CD14-positive monocyte (primary cell): ENCODE measurements at places on chromosomes 16 and 17.
A peak's percentile ranks its signal among the peaks of the same experiment; 100 is the strongest.

DNA sequence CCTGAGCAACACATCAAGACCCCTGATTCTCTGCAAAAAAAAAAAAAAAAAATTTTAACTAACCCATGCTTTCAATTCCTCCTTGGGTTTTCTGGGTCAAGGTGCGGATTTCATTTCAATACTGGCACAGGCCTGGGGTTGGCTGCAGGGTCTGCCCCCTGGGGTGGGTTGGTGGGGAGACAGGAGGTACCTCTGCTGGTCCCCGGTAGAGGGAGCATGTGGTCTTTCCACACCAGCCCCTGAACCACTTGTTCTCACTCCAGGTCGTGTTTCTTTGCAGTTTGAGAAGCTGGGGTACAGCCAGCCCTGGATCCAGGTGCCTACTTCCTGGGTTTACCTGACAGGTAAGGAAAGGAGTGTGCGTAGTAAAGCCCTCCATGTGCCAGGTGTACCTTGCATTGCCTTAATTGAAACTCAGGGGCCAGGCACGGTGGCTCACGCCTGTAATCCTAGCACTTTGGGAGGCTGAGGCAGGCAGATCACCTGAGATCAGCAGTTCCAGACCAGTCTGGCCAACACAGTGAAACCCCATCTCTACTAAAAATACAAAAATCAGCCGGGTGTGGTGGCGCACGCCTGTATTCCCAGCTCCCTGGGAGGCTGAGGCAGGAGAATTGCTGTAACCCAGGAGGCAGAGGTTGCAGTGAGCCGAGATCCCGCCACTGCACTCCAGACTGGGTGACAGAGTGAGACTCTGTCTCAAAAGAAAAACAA, 21.8 kb downstream of the SDR42E2 start:
- no peak overlapping the region for H3K4me3 ChIP-seq
- H3K27me3 ChIP-seq: no peaks in the 10 kb centered on the region
- no peak for DNase-seq
- no peaks in the 10 kb centered on the region for H3K36me3 ChIP-seq
- H3K4me1 ChIP-seq: peaks cover 5% of the 10 kb centered on the region

- peaks cover 12% of the 10 kb centered on the region for H3K27me3 ChIP-seq
- no peak overlapping the region for H3K27ac ChIP-seq
- no peak overlapping the region for H3K4me3 ChIP-seq
- no peak for DNase-seq
These were observed 191.4 kb upstream of the SDK2 start for GRCh38 chr17:73835605-73836004.

DNA sequence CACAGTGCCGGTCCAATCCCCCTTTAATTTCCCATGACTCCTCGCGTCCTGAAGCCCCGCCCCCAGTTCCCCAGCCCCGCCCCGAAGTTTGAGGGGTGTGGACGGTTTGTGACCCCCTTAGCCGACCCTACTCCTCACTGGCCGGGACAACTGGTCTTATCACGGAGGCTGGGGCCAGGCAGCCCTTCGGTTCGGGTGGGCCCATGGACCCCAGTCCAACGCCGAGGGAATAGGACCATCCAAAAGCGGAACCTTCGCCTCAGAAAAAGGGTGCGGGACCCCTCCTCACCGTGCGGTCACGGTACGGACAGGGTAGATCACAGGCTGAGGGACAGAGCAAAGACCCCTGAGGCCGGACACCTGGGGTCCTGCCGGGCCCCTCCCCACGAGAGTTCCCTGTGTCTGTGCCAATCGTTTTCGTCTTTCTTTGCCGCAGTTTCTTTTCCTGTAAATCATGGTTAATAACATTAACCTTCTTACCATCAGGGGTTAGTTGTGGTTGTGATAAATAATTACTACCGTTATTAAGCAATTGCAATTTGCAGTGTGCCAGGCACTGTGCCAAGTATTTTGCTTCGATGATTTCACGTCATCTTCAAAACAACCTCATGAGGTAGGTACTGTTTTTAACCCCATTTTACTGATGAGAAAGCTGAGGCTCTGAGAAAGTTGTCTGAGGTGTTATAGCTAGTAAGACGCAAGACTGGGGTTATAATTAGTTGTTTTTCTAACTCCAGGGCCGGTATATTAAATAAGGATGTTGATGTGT, 543 bp downstream of the TMUB2 start:
- H3K27me3 ChIP-seq: no peaks in the 10 kb centered on the region
- peak overlapping the region; percentile 75 for H3K4me3 ChIP-seq
- DNase-seq: peak; percentile 27
- peak overlapping the region; percentile 92 for H3K27ac ChIP-seq
- H3K36me3 ChIP-seq: peaks cover 36% of the 10 kb centered on the region

- no peak for DNase-seq
- no peak overlapping the region for H3K27ac ChIP-seq
These were observed 165.6 kb downstream of the SNX29 start for GRCh38 chr16:12142157-12142556.

GRCh38 chr17:30117675-30118081, 1.1 kb downstream of the NSRP1 start:
- H3K4me1 ChIP-seq: peaks cover 12% of the 10 kb centered on the region
- no peak for DNase-seq
- peak overlapping the region; percentile 100 for H3K27ac ChIP-seq
- H3K4me3 ChIP-seq: peak overlapping the region; percentile 98
- peaks cover 9% of the 10 kb centered on the region for H3K36me3 ChIP-seq

DNA sequence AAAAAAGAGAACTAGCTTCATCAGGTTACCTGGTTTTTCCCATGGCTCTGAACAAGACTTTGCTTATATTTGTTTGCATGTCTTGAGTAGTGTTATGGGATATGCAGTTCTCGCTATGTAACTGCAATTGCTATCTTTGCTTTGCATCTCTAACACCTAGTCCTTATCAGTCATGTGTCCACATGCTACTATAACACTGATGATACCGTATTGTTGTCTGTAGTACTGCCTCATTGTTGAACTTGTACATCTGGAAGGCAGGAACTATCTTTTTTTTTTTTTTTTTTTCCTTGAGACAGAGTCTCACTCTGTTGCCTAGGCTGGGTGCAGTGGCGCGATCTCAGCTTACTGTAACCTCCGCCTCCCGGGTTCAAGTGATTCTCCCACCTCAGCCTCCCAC, 2.5 kb downstream of the PSME3 start:
- no peak overlapping the region for H3K4me3 ChIP-seq
- no peaks in the 10 kb centered on the region for H3K27me3 ChIP-seq
- peaks cover 32% of the 10 kb centered on the region for H3K4me1 ChIP-seq
- DNase-seq: no peak
- H3K36me3 ChIP-seq: peaks cover 50% of the 10 kb centered on the region

GRCh38 chr16:14496047-14496770, 133.9 kb downstream of the PARN start:
- H3K36me3 ChIP-seq: no peaks in the 10 kb centered on the region
- no peak for DNase-seq
- no peak overlapping the region for H3K4me3 ChIP-seq
- no peaks in the 10 kb centered on the region for H3K27me3 ChIP-seq
- H3K27ac ChIP-seq: no peak overlapping the region

- H3K36me3 ChIP-seq: peaks cover 67% of the 10 kb centered on the region
- DNase-seq: no peak
- no peaks in the 10 kb centered on the region for H3K27me3 ChIP-seq
- H3K4me1 ChIP-seq: peaks cover 16% of the 10 kb centered on the region
- no peak overlapping the region for H3K4me3 ChIP-seq
- no peak overlapping the region for H3K27ac ChIP-seq
These were observed 4.9 kb downstream of the TIMM22 start for GRCh38 chr17:1001640-1002411.

GRCh38 chr16:69848637-69849545, 86.8 kb downstream of the WWP2 start:
- H3K27me3 ChIP-seq: no peaks in the 10 kb centered on the region
- H3K4me3 ChIP-seq: no peak overlapping the region
- no peak for DNase-seq
- H3K36me3 ChIP-seq: peaks cover 47% of the 10 kb centered on the region
- no peaks in the 10 kb centered on the region for H3K4me1 ChIP-seq

GRCh38 chr17:6240001-6240400, 169.8 kb downstream of the WSCD1 start:
- no peaks in the 10 kb centered on the region for H3K4me1 ChIP-seq
- no peak for DNase-seq
- peaks cover 5% of the 10 kb centered on the region for H3K27me3 ChIP-seq
- H3K27ac ChIP-seq: no peak overlapping the region
- H3K4me3 ChIP-seq: no peak overlapping the region

GRCh38 chr16:69563605-69564580, 1.9 kb upstream of the NFAT5 start:
- H3K27ac ChIP-seq: peak overlapping the region; percentile 93
- peak; percentile 88 for DNase-seq
- H3K4me3 ChIP-seq: peak overlapping the region; percentile 73
- peaks cover 28% of the 10 kb centered on the region for H3K4me1 ChIP-seq
- H3K27me3 ChIP-seq: peaks cover 2% of the 10 kb centered on the region

DNA sequence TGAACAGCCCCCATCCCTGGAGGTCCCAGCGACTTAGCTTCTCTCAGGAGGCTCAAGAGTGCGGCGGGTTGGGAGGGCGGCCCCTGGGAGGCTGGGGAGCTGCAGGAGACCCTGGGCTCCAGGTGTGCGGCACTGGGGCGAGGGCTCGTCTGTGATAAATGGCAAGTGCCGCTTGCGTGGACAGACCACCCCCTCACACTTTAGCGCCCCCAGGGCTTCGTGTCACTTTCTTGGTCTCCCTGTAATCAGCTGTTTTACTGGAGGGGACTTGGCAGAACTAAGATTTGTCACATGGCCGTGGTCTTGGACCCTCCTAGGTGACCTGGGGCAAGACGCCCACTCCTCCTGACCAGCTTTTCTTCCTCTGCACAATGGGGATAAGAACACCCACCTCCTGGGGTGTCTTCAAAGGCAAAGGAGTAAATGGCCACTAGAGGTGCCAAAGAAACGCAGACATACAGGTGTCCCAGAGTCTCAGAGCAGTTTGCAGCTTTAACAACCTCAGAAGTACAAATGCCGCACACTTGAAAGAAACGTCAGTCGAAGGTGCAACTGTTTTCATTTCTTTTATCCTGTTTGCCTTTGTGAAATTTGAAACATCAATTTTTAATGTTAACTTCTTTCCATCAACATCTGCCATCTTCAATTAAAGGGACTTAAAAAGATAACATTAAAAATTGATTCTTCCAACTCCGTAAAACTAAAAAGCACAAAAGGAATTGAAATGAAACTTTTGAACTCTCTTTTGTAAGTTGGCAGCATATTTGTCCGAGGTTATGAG, 946 bp downstream of the OSGIN1 start:
- DNase-seq: peak; percentile 9
- peak overlapping the region; percentile 91 for H3K27ac ChIP-seq
- H3K36me3 ChIP-seq: peaks cover 1% of the 10 kb centered on the region
- peak overlapping the region; percentile 53 for H3K4me3 ChIP-seq
- H3K27me3 ChIP-seq: no peaks in the 10 kb centered on the region
- H3K4me1 ChIP-seq: peaks cover 26% of the 10 kb centered on the region

GRCh38 chr17:42067371-42068091, 17.1 kb upstream of the C17orf113 start:
- peaks cover 22% of the 10 kb centered on the region for H3K4me1 ChIP-seq
- no peak overlapping the region for H3K27ac ChIP-seq
- no peak overlapping the region for H3K4me3 ChIP-seq
- H3K27me3 ChIP-seq: peaks cover 15% of the 10 kb centered on the region
- H3K36me3 ChIP-seq: no peaks in the 10 kb centered on the region
- DNase-seq: peak; percentile 29

DNA sequence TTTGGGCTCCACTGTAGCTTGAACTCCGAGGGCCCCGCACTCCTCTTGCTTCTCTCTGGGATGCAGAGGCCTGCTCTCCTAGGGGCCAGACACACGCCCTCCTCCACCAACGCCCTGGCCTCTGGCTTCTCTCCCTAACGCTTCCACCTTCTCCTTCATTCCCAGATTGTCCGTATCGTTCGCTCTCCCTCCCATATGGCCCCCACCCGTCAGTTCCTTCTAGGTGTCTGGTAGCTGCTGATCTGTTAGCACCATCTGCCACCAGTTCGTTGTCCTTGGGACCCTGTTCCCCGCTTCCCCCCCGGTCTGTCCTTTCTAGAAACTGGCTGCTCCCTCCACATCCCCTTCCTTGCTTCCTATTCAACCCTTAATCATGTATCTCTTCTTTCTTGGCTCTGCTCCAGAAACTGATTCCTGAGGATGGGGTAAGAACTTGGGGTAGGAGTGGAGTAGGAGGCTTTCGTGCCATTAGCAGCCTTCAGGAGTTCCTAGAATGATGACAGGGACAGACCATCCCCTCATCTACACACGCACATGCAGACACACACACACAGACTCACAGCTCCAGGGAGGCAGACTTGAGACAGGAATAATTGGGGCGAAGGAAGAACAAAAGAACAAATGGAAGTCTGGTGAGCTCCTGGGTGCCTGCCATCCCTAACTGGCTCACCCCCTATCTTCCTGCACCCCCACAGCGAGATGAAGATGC, 4.3 kb downstream of the ATP1B2 start:
- no peak overlapping the region for H3K27ac ChIP-seq
- H3K27me3 ChIP-seq: peaks cover 43% of the 10 kb centered on the region
- no peak for DNase-seq
- no peaks in the 10 kb centered on the region for H3K36me3 ChIP-seq

DNA sequence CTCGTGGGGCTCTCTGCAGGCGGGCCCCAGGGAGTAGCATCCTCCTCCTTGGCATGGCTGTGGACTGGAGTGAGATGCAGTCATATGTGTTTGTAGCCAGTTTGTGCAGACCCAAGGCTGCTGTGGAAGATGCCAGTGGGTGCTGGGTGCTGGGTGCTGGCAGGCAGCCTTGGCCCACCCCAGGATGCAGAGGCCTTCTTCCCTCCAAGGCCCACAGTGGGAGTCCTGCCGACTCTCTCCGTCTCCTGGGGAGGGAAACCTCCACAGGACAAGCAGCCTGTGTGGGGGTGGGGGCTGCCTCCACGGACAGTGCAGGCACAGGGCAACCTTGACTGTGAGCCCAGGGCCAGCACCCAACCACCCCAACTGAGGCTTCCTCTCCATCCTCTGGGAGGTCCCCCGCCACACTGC, 13.8 kb upstream of the TMEM92 start:
- no peaks in the 10 kb centered on the region for H3K27me3 ChIP-seq
- DNase-seq: no peak
- H3K4me1 ChIP-seq: no peaks in the 10 kb centered on the region
- H3K36me3 ChIP-seq: no peaks in the 10 kb centered on the region

DNA sequence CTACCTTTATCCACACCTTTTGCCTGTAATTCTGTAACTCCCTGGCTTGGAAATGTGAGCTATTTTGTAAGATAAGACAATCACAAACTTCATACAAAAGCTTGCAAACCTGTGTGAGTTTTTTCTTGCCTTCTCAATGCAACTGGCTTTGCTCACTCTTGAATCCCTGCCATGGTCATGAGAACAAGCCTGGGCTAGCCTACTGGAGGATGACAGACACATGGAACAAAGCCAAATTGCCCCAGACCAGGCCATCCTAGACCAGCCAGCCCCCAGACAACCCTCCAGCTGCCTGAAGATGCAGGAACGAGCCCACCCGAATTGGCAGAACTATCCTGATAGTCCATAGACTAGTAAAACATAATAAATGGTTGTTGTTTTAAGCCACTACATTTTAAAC, 466.6 kb upstream of the ERCC4 start:
- H3K27ac ChIP-seq: no peak overlapping the region
- H3K4me1 ChIP-seq: no peaks in the 10 kb centered on the region
- no peak for DNase-seq
- no peak overlapping the region for H3K4me3 ChIP-seq

GRCh38 chr16:57500578-57501111, 14.4 kb upstream of the DOK4 start:
- no peaks in the 10 kb centered on the region for H3K36me3 ChIP-seq
- no peaks in the 10 kb centered on the region for H3K4me1 ChIP-seq
- no peak overlapping the region for H3K4me3 ChIP-seq
- no peaks in the 10 kb centered on the region for H3K27me3 ChIP-seq
- DNase-seq: no peak
- no peak overlapping the region for H3K27ac ChIP-seq

GRCh38 chr16:67786491-67786890, 19.9 kb downstream of the RANBP10 start:
- no peak overlapping the region for H3K27ac ChIP-seq
- H3K27me3 ChIP-seq: no peaks in the 10 kb centered on the region
